Amniotic epithelial cell (primary cell): ENCODE measurements at places on chromosomes 7 and 10.

- DNase-seq = peak; percentile 9
Measured at GRCh38 chr7:149285603-149286002, 23.6 kb downstream of the ZNF783 start.

- DNase-seq = no peak
Measured at GRCh38 chr10:111439034-111439842, 362.4 kb downstream of the ADRA2A start.

GRCh38 chr7:140688341-140688740 lies 8.2 kb upstream of the NDUFB2 start:
- DNase-seq = no peak

- peak; percentile 34 for DNase-seq
Measured at GRCh38 chr10:128028508-128029289, 97.5 kb downstream of the MKI67 start.

DNA sequence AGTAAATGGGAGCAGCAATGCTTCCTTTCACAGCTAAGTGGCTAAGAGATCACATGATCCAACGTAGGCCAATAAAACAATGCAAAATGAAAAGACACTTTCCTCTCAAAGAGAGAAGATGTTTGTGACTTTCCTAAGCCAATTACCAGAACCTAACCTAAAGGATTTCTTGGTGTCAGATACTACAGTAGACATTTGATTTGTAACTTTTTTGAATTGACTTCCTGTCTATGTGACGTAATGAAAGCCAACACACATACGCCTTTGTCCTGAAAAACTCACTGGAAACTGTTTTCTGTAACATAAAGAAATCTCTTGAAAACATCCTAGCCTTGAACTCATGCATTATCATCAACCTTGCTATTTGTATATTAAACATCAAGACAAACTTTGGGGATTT lies 417.1 kb downstream of the GPAM start:
- DNase-seq = no peak

DNA sequence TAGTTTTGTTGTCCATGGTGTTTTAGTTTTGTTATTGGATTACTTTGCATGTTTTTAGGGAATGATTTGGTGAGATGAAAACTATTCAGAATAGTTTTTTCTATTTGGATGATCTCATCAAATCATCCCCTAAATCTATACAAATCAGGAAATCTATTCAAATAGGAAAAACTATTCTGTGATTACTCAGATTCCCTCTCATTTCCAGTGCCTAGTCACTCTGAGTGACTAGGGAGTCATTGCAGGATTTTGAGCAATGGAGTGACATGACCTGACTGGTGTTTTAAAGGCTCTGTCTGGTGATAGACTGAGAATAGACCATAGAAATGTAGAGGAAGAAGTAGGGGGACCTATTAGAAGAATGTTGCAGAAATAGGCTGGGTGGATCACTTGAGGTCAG lies 72.4 kb downstream of the TPST1 start:
- DNase-seq = no peak

DNA sequence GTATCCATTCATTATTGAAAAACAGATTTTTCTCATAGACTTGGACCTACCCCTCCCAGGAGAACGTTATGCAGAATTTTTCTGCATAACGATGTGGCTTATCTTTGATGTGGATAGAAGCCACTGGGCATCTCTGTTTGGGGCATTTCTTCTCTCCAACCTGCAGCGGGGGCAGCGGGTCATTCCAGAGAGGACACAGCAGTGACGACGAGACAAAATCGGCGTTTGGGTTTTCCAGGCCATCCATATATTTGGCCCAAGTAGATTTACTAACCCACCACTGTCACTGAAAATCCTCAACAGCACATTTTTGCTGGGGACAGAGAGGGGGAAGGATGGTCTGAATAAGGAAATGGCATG lies 299.3 kb upstream of the PITRM1 start:
- DNase-seq = no peak

DNA sequence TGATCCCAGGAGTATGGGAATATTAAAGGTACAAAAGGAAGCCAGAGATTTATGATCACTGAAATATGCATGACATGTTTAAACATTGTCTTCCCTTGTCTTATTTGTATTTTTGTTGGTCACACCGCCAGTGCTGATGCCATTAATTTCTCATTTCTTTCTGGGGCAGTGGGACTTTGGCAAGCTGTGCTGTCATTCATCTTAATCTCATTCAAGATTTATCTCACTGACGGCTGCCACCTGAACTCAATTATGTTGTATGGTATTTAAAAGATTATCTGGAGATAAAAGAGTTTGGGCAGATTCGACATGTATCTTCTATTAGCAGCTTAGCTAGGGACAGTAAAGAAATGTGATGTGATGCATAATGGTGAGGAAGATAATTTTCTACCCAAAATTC lies 284.9 kb upstream of the PLXDC2 start:
- DNase-seq = no peak

DNA sequence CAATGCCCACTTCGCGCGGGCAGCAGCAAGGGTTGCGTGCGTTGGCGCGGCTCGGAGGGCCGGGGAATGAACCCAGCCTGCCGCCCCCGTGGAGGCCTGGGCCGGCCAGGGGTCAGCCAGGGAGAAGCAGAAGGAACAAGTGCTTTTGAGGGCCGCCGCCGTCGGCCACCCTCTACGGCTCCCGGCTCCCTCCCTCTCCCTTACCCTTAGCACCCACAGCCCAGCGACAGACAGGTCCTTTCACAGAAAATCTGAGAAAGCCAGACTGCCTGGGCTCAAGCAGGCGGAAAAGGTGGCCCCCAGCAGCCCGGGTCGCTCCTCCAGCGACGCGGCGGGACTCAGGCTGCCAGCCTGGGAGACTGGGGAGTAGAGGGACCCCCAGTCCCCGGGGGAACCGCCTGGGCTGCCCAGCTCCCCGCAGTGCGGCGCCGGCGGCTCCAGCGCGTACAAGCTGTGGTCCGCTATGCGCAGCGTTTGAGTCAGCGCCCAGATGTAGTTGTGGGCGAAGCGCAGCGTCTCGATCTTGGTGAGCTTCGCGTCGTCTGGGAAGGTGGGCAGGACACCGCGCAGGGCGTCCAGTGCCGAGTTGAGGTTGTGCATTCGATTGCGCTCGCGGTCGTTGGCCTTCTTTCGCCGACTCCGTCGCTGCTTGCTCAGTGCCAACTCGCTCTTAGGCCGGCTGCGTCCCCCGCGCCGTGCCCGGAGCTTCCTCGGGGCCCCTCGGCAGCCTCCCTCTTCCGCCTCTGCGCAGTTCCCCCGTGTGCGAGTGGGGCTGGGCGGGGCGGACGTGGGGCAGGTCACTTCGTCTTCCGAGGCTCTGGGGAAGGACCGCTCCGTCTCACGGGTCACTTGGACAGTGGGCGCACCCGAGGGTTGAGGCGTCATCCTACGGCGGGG lies 815 bp downstream of the NEUROG3 start:
- no peak for DNase-seq
